ENCODE measurements at places on chromosomes 1 and 21. TPM values are rescaled to one million over a fixed set of nuclear protein-coding genes. Genes with fewer than 3 reads are reported as not detected.

- no peak overlapping the region for H3K4me3 ChIP-seq
- no peak for DNase-seq
- H3K36me3 ChIP-seq: no peaks in the 10 kb centered on the region
- no peaks in the 10 kb centered on the region for H3K27me3 ChIP-seq
- no peaks in the 10 kb centered on the region for H3K4me1 ChIP-seq
These were observed 28.9 kb downstream of the KIAA0040 start for GRCh38 chr1:175163702-175164101.

- H3K27ac ChIP-seq: no peak overlapping the region
- H3K4me3 ChIP-seq: no peak overlapping the region
- DNase-seq: no peak
- no peaks in the 10 kb centered on the region for H3K36me3 ChIP-seq
- H3K4me1 ChIP-seq: peaks cover 7% of the 10 kb centered on the region
These were observed 2.6 kb downstream of the LRRC7 start for GRCh38 chr1:69570356-69570755.

GRCh38 chr1:226627924-226628611 lies 79.5 kb downstream of the STUM start:
- no peak overlapping the region for H3K27ac ChIP-seq
- H3K27me3 ChIP-seq: no peaks in the 10 kb centered on the region
- no peaks in the 10 kb centered on the region for H3K36me3 ChIP-seq

DNA sequence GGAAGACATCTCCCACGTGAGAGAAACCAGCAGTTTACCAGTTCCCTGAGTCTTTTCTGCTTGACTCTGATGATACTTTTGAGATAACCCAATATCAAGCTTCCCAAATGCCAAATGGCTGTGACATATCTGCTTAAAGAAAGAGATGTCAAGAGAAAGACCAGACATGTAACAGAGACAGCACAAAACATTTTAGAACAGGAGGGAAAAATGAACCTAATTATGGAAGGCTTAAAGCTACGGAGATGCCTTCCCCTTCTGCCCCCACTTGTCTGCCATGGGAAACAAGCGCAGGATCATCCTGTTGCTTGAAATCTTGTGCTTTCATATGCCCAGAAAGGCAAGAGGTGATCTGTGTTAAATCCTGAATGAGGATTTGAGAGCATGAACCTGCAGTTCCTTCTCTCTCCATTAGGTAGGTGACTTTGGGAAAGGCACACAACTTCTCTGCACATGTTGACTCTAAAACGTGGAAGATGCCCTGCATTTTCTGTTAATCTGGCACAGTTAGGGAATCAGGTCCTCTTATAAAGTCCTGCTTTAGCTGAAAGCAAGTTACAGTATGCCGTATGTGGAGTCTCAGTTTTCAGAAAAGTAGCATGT lies 46.7 kb upstream of the MTR start:
- no peaks in the 10 kb centered on the region for H3K36me3 ChIP-seq
- DNase-seq: no peak
- H3K4me3 ChIP-seq: no peak overlapping the region
- no peaks in the 10 kb centered on the region for H3K27me3 ChIP-seq
- no peak overlapping the region for H3K27ac ChIP-seq

DNA sequence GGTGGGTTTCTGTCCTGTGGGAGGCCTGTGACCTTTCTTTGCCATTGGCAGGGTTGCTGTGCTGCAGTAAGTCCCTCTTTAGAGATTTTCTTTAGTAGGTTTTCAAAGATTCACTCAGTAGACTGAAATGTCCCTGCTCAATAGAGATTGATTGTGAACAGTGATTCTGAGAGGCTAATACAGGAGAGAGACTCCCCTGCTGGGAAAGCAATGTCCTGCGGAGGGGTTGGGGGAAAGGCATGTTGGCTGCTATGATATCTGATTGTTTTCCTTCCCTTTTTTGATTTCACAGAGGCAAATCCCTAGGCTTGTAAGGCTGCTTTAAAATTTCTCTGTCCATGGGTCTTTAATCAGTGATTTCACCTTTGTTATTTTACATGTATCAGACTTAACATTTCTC lies 589.9 kb downstream of the ADGRL2 start:
- no peaks in the 10 kb centered on the region for H3K27me3 ChIP-seq
- no peak overlapping the region for H3K4me3 ChIP-seq
- no peaks in the 10 kb centered on the region for H3K4me1 ChIP-seq
- DNase-seq: no peak

GRCh38 chr1:56535939-56536338 lies 43.4 kb downstream of the PLPP3 start:
- no peaks in the 10 kb centered on the region for H3K27me3 ChIP-seq
- no peak overlapping the region for H3K27ac ChIP-seq
- DNase-seq: no peak

DNA sequence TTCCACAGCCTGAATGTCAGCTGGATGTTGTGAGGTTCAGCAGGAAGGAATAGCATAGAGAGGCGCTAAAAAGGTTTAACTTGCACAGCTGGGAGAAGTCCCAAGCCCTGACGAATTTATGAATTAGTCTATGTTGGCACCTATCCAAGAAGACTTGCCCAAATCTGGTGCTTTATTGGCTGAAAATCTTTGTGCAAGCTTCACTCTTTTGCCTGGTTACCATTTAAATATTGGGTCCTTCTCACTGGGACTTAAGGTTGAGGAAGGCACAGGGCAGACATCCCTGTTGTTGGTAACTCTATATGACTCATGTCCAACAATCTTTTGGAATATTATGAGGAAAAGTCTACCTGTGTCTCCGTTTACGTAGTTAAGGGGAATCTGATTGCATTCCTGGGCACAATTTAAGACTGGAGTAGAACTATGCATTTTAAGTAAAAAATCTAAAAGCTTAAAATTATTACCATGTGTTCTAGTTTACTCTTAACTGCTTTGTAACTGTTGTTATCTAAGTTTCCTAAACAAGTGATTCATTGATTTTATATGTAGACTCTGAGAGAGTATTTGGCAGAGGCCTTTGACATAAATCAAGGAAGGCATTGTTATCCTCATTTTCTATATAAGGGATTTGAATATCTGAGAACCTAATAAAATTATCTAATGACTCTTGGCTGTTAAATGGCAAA lies 181.7 kb upstream of the DPYD start:
- H3K27me3 ChIP-seq: no peaks in the 10 kb centered on the region
- H3K4me3 ChIP-seq: no peak overlapping the region
- no peak for DNase-seq
- no peak overlapping the region for H3K27ac ChIP-seq
- H3K4me1 ChIP-seq: no peaks in the 10 kb centered on the region

- no peak overlapping the region for H3K27ac ChIP-seq
- peak; percentile 44 for DNase-seq
- H3K4me3 ChIP-seq: no peak overlapping the region
- H3K27me3 ChIP-seq: no peaks in the 10 kb centered on the region
- peaks cover 10% of the 10 kb centered on the region for H3K4me1 ChIP-seq
These were observed 32.3 kb downstream of the SLC9A1 start for GRCh38 chr1:27122652-27123051.

Gene TFF1
- not detected for polyA plus RNA-seq

Gene WDTC1
- polyA plus RNA-seq: 25.7 TPM

Gene MLLT11
- polyA plus RNA-seq: 1.1 TPM

Gene FAM163A
- polyA plus RNA-seq: 1.7 TPM

Gene CFHR1
- 1.3 TPM for polyA plus RNA-seq

Gene LCE3E
- polyA plus RNA-seq: not detected
